ENCODE measurements at places on chromosomes 12 and 14. TPM values are rescaled to one million over a fixed set of nuclear protein-coding genes. Genes with fewer than 3 reads are reported as not detected.
A peak's percentile ranks its signal among the peaks of the same experiment; 100 is the strongest.

The NID2 gene
- total RNA-seq, result 14.6 TPM

DNA sequence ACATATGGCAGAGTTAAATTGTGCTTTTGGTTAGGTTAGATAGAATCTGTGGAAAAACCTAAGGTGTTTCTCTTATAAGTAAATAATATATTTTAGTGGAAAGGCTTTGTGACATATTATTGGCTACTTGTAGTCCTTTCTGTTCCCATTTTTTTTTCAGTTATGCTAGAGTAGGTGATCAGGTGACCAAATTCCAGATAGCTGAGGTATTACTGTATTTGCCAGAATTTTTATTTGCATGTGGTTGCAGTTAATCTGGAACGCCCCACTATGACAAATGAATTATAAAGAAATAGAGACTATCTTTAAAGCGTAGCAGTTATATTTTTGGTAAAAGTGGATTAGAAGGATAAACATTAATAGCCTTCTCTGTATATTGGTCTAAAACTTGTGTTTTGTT lies 52.0 kb downstream of the ARHGAP5 start:
- no peak overlapping the region for H3K27ac ChIP-seq
- no peak for DNase-seq
- H3K4me1 ChIP-seq, result no peaks in the 10 kb centered on the region
- H3K4me3 ChIP-seq, result no peak overlapping the region
- no peaks in the 10 kb centered on the region for H3K36me3 ChIP-seq

The ABCD4 gene
- total RNA-seq, result 53.3 TPM

The APAF1 gene
- total RNA-seq, result 24.3 TPM

GRCh38 chr12:58174316-58174715 lies 232.9 kb downstream of the ATP23 start:
- H3K4me1 ChIP-seq, result no peaks in the 10 kb centered on the region
- H3K36me3 ChIP-seq, result no peaks in the 10 kb centered on the region
- DNase-seq, result no peak
- no peak overlapping the region for H3K4me3 ChIP-seq
- no peak overlapping the region for H3K27ac ChIP-seq

The FOXG1 gene
- total RNA-seq, result not detected

DNA sequence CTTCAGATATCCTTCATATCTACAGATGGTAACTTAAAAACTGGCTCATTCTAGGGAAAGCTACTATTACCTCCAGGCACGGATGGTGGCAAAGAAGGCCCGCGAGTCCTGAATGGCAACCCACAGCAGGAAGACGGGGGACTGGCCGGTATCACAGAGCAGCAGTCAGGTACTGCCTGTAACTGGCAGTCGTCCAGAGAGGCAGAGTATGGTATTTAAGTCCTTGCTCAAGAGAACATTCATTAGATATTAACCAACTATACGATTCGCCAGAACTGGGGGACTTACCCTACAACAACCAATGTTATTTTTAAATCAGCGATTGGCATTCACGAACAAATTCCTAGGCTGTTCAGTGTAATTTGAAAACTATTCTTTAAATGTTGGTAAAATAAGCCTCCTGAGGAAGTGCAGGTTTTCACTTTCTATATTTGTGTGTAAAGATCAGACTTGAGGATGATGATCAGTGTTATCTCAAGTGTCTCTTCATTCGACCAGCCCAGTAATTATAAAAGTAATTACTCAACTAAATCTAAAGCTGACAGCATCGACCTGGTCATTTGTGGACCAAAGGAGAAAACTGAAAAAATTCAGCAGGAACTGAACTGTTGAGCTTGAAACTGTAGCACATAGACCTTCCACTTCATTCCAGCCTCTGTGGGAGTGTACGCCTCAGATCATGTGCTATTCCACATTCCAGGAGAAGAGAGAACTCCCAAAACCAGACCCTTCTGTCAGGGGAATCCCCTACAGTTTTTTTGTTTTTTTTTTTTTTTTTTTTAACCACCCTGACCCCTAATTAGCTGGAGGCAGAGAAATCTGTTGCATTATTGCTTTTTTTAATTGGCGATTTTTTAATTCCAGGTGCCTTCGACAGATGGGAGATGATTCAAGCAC lies 75.6 kb downstream of the ESR2 start:
- H3K4me3 ChIP-seq, result no peak overlapping the region
- H3K4me1 ChIP-seq, result peaks cover 15% of the 10 kb centered on the region
- no peak for DNase-seq
- peaks cover 97% of the 10 kb centered on the region for H3K36me3 ChIP-seq
- H3K27me3 ChIP-seq, result no peaks in the 10 kb centered on the region

The SERPINA3 gene
- 74.6 TPM for total RNA-seq

The PHETA1 gene
- 20.5 TPM for total RNA-seq

DNA sequence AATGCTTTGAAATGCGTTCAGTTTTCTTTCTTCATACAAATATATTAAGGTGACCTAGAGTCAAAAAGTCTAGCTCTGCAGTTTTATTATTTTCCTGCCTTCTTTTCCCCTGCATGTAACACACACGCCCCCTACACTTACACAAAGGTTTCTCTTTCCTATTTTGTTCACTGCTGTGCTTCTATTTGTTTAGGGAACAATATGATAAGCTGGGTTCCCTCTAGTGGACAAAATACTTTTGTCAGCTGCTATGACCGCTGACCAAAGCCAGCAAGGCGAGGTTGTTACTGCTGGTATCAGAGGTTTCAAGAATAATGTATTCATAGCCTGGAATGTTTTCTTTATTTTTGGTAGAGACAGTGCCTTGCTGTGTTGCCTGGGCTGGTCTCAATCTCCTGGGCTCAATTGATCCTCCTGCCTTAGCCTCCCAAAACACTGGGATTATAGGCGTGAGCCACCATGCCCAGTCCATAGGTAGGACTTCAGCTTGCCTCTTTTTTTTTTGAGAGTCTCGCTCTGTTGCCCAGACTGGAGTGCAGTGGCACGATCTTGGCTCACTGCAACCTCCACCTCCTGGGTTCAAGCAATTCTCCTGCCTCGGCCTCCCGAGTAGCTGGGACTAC lies 33.4 kb downstream of the FNTB start:
- H3K27me3 ChIP-seq, result no peaks in the 10 kb centered on the region
- no peak for DNase-seq
- no peak overlapping the region for H3K27ac ChIP-seq
- peaks cover 15% of the 10 kb centered on the region for H3K36me3 ChIP-seq

DNA sequence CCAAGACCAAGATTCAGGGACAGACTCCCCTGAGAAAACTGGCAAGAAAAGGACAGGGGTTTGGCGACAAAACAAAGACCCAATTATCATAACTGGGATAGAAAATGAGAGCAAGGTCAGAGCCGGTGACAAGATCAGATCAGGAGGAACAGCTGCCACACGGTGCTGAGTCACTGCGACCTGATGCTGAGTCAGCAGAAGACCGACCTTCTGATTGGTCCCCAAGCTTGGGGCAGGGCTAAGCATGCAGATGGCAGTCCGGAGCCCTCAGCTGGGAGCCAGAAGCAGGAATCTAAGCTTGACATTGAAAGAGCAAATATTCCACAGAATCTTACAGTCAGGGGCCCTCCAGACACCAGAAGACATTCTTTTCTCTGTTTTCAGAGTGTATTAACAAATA lies 19.1 kb upstream of the ARMH4 start:
- H3K4me3 ChIP-seq, result no peak overlapping the region
- no peaks in the 10 kb centered on the region for H3K27me3 ChIP-seq
- H3K4me1 ChIP-seq, result no peaks in the 10 kb centered on the region

DNA sequence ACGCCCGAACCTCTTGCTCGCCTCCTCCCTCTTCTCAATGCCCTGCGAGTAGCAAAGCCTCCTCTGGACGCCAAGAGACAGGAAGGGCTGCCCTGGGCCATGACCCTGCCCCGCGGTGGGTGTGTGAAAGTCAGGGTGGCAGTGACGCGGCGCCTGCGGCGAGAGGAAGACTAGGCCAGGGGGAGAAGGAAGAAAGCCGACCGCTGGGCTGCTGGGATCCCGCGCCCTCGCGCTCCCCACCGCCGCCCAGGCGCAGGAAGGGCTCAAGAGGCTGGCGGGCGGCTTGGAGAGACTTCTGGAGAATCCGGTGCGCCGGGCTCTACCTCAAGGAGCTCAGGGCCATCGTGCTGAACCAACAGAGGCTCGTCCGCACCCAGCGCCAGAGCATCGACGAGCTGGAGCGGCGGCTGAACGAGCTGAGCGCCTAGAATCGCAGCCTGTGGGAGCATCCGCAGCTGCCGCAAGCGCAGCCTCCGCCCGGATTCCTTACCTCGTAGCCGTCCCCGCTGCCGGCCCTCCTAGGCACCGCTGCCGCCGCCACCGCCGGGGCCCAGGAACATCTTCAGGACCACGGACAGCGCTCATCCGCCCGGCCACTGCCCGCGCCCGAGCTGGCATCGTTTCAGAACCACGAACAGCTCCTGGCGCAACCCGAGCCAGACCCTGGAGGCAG lies 105.0 kb upstream of the PRB2 start:
- no peak overlapping the region for H3K27ac ChIP-seq
- no peaks in the 10 kb centered on the region for H3K36me3 ChIP-seq
- no peaks in the 10 kb centered on the region for H3K4me1 ChIP-seq
- DNase-seq, result peak; percentile 81

The RPL10L gene
- not detected for total RNA-seq

DNA sequence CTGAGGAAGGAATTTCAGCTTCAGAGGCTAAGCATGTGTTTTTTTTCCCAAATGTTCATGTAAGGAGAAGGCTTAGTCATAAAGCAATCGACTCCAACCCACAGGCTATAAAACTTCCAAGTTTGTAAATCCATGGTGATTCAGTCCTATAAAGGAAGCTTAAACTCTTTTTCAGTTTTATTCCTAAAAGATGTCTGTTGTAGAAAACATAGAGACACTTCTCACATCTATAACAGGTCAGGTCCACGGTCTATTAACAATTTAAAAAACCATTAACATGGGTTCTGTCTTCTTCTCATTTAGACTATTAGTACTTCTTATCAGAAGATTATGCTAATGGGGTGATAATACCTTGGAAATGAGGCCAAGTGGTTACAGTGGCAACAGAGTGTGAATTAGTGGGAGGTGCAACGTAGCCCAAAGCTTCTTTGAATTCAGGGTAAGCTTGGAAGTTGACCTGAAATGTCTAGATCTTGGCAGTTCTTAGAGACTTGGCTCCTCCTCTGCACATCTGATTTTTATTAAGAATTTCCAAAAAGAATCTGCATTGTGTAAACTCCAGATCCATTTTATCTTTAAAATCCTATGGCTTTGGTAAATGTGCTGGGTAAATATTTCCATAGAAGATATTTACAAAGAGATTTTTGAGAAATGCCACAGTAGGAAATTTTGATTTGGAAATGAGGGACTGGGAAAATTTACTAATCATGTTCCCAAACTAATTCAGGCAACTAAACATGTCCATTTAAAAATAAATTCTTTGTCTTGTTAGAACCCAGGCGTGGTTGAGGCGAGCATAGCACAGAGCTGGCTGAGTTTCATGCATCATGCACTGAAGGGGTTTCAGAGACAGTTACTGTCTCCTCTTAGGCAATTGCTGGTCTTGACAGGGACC lies 86.4 kb downstream of the EML1 start:
- H3K27ac ChIP-seq, result no peak overlapping the region
- DNase-seq, result no peak
- H3K4me3 ChIP-seq, result no peak overlapping the region
- H3K4me1 ChIP-seq, result no peaks in the 10 kb centered on the region
- no peaks in the 10 kb centered on the region for H3K27me3 ChIP-seq
- peaks cover 3% of the 10 kb centered on the region for H3K36me3 ChIP-seq

The SLCO1B1 gene
- total RNA-seq, result not detected

- H3K4me1 ChIP-seq, result peaks cover 37% of the 10 kb centered on the region
- H3K36me3 ChIP-seq, result no peaks in the 10 kb centered on the region
- no peak for DNase-seq
- no peak overlapping the region for H3K4me3 ChIP-seq
- H3K27me3 ChIP-seq, result no peaks in the 10 kb centered on the region
Measured at GRCh38 chr12:93139028-93139665, 210.1 kb upstream of the EEA1 start.

The MIPOL1 gene
- 12.1 TPM for total RNA-seq

DNA sequence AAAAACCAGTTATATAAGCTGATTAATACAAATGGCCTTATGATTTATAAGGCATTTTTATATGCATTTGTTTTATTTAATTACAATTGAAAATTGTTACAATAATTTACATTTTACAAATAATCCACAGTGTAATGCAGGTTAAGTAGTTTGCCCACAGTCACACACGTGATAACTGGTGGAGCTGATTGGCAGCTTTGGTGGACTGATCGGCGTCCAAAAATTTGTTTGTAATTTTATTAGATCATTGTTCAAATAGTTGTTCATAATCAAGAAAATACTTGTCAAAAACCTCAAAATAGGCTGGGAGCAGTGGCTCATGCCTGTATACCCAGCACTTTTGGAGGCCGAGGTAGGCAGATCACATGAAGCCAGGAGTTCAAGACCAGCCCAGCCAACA lies 59.7 kb downstream of the AEBP2 start:
- H3K4me1 ChIP-seq, result peaks cover 3% of the 10 kb centered on the region
- H3K4me3 ChIP-seq, result no peak overlapping the region
- no peak for DNase-seq

The OTX2 gene
- total RNA-seq, result not detected

- H3K4me3 ChIP-seq, result no peak overlapping the region
- no peaks in the 10 kb centered on the region for H3K27me3 ChIP-seq
Measured at GRCh38 chr14:93089521-93090269, 26.0 kb downstream of the ITPK1 start.

The SLC5A8 gene
- total RNA-seq, result 1.3 TPM

The LRRC10 gene
- not detected for total RNA-seq

DNA sequence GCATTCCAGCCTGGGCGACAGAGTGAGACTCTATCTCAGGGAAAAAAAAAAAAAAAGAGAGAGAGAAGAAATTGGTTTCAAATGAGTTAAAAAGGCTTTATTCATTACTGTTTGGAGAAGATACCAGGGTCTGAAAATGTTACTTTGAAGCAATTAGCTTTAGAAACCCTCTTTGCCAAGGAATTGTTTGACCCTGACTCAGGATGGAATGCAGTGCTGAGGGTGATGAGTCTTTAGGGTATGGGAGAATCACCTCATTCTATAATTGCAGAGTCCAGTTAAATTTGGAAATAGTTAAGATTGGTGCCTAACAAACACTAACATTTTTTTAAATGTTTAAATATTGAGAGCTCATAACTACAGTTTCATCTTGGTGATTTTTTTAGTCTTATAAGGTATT lies 13.3 kb downstream of the RAP1B start:
- no peak for DNase-seq
- H3K4me1 ChIP-seq, result peaks cover 62% of the 10 kb centered on the region
- no peak overlapping the region for H3K4me3 ChIP-seq
- peaks cover 22% of the 10 kb centered on the region for H3K36me3 ChIP-seq
- no peaks in the 10 kb centered on the region for H3K27me3 ChIP-seq
- no peak overlapping the region for H3K27ac ChIP-seq

GRCh38 chr12:3137268-3137781 lies 60.1 kb downstream of the TSPAN9 start:
- no peak overlapping the region for H3K27ac ChIP-seq
- no peak for DNase-seq
- no peak overlapping the region for H3K4me3 ChIP-seq

The NAV3 gene
- total RNA-seq, result 8.7 TPM

The PTPRQ gene
- 7.8 TPM for total RNA-seq

The EFCAB11 gene
- 5.8 TPM for total RNA-seq

DNA sequence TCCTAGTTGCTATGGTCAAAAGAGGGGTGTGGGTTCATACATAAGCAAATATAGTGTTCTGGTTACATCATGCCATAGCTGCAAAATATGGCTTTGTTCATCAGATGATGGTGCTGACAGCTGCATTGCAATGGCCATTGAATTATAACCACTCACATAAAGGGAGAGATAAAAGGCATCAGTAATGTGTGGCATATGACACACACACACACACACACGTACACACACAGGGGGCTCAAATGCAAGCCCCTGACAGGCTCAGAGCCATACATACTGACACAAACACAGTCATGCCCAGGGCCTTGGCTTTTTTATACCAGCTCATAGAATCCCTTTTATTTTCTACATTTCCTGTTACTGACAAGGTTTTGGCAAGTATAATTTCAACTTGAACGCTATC lies 698.9 kb downstream of the BCL11B start:
- no peak overlapping the region for H3K4me3 ChIP-seq
- H3K4me1 ChIP-seq, result no peaks in the 10 kb centered on the region
- H3K27me3 ChIP-seq, result no peaks in the 10 kb centered on the region
- DNase-seq, result no peak
- H3K36me3 ChIP-seq, result no peaks in the 10 kb centered on the region

The PKP2 gene
- 3.0 TPM for total RNA-seq
